Lung (tissue), 17 donors: ENCODE measurements at places on chromosomes 7 and 10. TPM values are rescaled to one million over a fixed set of nuclear protein-coding genes. Genes with fewer than 3 reads are reported as not detected.

The MYL7 gene
- 0.08 TPM for polyA plus RNA-seq

DNA sequence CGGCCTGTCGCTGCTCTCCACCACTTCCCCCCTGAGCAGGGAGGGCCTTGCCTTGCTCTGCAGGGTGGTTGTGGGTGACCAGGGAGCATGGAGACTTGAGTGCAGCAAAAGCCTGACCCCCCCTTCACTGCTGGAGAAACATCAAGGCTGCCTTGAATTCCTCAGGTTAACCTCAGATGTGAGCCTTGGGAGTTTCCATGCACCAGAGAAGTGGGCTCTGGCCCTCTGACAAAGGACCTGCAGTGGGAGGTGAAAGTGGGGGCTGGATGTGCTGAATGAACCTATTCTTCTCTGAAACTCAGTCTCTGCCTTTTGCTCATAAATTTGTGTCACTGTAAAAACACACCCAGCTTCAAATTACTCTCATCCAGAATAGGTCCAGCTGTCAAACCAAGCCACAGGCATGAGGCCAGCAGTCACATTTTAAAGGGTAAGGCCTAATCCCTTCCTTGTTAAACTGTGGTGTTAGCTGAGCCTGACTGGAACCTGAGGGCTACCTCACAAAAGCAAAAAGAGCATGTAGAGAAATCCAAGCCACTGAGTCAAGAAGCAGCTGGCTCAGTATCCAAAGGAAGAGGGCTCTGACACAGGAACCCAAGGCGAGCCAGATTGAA, 356.8 kb downstream of the CCSER2 start:
- DNase-seq = no peak

DNA sequence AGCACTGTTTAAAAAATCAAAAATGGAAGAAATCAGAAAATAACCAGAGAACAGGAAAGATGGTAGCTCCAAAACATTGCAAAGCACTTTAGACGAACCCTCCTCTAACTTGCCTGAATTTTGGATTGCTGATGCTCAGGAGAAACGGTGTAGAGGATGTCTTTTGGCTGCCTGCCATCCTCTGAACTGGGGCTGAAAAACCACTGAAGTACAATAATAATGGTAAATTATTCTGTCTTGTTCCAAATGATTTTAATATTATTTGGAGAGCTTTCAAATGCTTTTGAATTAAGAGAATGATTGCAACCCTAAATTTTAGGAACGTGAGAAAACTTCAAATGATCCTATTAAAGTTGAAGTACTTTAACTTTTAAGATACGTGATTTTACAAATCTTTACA, 167.3 kb upstream of the SLC13A1 start:
- DNase-seq = no peak

DNA sequence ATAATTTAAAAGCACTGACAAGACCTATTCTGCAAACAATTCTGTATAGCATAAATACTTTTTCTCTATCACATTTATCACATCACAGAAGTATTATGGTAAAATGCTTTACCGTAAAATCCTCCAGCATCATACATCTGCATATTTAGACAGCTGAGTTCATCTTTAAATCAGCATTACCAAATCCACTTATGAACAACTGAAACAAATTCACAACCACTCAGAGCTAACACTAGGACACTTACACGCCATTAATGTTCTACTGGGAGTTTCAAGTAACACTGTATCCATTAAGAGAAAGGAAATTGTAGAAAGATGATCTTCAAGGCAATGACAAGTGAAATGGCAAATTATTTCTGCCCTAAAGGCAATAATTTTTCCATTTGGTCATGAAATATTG, 105.7 kb upstream of the DKK1 start:
- DNase-seq = no peak

DNA sequence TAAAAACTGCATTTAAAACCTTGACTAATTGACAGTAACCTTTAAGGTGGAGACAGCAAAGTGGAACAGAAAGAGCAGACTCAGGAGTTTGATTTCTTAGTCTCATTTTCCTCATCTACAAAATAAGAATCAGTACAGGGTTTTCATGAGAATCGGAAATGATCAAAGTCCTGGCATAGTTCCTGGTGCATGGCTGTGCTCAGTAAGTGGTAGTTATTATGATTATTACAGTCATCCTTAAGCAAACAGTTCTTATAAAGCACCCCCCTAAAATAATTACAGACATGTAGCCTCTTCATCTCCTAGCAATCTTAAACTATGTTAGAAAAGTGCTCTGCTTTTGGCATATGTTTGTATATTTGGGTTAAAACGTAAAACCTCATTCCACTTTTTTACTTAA, 18.0 kb downstream of the NEBL start:
- no peak for DNase-seq

The OGDHL gene
- polyA plus RNA-seq = 0.16 TPM

DNA sequence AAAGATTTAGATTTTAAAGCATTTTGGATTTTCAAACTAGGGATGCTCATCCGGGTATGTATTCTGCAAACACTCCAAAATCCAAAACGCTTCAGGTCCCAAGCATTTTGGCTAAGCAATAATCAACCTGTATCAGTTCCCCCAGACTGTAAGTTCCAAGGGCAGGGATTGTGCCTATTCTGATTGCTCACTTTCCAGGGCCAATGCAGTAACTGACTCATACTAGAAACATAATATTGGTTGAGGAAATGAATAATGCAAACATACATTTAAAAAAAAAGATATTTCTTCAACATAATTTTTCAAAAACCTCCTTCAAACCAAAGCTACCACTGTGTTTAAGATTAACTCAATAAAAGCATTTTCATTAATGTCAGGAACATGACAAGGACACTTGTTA, 69.5 kb downstream of the HIBADH start:
- no peak for DNase-seq

GRCh38 chr7:16951483-16952080, 69.8 kb upstream of the AGR3 start:
- DNase-seq = no peak

DNA sequence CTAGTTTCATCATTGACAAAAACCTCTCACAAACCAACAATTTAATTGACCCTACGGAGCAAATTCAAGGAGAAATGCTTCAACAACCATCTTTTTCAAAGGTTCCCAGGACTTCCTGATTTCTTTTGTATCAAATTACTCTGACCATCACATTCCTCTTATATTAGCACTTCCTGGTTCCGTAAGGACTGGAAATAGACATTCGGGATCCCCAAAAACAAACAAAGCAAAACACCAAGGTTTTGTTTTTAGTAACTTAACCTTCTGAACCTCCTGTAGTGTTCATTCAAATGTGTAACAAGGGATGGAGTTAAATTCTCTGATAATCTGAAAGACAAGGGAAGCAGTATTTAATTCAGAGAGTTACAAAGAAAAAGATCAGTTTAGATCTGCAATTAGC, 387.6 kb upstream of the NRP1 start:
- no peak for DNase-seq

DNA sequence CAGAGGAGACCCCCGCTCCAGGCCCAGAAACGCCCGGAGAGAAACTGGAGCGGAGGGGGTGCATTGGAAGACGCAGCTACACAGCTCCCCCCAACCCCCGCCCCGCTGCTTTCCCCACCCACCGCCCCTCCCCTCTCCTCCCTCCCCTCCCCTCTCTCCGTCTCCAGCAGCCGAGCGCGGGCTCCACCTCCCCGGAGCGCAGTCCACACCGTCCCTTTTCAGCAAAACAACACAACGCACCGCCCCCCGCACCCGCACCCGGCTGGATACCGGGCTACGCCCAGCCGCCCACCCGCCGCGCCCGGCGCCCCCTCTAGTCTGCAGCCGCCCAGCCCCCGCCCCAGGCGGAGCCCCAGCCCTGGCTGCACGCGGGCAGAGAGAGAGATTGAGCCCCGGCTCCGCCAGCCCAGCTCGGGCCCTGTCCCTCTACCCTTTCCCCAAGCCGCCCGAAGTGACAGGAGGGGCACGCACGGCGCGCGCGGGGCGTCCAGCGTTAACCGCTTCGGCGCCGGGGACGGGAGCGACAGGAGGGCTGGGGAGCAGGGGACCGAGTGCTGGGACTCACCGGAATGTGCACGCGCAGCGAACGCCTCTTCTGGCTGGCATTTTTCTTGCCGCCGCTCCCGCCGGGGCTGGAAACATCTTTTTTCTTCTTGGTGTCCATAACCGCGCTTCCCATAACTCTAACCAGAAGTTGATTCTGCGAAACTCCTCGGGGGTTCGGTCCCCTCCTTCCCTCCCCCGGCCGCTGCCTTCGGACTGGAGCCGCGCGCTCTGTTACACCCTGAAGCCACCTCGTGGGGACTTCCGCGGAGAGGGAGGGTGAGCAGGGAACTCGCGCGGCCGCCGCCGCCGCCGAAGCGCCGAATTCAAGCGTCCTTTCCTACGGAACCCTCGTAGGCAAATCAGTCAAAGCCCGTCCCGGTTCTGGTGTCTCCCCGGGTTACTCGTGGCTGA, 695 bp downstream of the PRKAG2 start:
- DNase-seq = peak; percentile 94

DNA sequence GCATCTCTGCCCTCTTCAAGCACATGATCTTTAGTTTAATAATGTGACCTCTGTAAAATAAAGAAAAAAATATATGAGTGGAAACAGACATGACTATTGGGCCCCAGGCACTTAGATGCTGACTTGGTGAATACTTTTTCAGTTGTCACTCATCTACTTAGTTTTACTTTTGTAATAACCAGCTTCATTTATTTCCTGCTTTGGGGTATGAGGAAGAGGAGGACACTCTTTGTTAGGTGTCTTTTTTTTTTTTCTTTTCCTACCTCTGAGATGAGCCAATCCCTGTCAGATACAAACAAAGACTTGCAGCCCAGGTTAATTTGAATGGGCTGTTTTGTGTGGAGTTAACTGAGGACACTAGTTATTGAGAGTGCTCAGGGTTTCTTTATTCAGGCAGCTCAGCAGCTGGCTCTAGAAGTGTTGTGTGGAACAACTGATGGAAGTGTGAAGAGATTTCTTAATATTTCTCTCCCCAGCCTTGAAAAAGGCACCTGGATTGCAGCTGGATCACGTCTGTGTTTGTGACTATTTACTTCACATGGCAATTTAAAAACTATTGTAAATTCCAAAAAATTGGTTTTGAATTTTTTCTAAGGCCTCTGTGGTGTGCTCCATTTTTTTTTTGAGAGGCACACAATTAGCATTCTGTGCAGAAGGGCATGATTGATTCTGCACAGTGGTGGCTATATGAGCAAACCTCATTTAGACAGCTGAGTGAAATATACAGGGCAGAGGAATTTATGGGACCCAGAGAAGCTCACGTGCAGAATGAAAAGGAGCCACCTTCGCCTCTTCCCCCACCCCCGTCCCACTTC, 333.8 kb downstream of the LRMDA start:
- no peak for DNase-seq
